ENCODE measurements at places on chromosomes 16 and 17. TPM values are rescaled to one million over a fixed set of nuclear protein-coding genes. Genes with fewer than 3 reads are reported as not detected.

DNA sequence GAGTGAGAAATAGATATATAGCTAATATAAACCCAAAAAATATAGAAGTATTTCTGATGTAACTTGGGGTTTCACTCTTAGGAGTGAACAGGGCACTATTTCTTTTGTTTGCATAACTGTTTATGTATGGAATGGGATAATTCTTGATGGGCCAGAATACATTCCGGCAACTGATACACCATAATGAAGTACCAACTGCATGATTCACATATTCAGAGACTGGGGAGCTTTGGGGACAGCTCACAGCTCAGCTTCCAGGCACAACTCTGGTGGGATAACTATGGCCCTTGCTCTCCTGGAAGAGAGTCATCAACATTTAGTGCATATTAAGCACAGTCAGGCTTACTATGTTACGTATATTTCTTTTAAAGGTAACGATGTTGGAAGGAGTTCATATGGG lies 42.1 kb upstream of the ADCY7 start:
- no peak for DNase-seq

DNA sequence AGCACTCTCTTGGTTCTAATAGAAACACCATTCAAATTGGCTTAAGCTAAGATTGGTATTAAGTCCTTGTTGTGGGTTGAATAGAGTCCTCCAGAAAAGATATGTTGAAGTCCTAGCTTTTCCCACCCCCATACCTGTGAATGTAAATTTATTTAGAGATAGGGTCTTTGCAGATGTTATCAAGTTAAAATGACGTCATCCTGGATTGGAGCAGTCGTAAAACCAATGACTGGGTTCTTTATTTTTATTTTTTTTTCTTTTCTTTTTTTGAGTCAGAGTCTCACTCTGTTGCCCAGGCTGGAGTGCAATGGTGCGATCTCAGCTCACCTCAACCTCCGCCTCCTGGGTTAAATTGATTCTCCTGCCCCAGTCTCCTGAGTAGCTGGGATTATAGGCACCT lies 658.6 kb upstream of the RBFOX1 start:
- no peak for DNase-seq

DNA sequence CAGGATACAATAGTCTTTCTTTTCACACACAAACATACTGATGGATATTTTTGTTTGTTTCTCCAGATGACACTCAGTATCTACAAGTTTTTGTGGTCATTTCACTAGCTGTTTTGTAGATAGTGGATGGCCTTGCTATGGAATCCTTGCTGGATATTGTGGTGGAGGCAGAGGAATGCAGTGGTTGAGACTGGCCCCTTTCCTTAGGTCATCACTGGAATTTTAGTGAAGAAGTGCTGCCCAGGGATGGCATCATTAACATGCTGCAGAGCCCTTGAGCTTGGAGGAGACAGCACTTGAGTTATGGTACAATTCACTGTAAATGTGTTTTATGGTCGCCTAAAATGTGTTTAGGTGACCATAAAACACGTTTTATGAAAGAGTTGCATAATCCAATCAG lies 455.9 kb upstream of the HSBP1 start:
- no peak for DNase-seq

DNA sequence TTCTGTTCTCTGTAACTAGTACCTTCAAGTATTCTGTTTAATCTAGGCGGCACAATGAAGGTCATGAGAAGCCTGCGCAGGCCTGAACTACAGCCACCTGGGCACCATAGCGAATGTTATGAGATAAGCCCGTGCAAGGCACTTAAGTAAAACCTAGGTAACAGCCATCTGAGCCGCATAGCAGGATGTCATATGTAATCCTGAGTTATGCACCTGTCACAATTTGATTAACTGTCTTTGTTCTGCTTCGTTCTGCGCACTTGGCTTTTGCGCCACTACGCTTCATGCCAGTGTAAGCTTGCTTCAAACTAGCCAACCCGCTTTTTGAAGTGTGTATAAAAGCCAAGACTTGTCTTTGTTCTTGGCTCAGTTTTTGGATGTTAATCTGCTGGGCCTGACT lies 449.8 kb downstream of the KCNJ18 start:
- DNase-seq, result no peak

- no peak for DNase-seq
Observed at GRCh38 chr17:50659179-50659578, 24.5 kb downstream of the ABCC3 start.

GRCh38 chr16:67456391-67457081 lies 24.4 kb downstream of the ATP6V0D1 start:
- no peak for DNase-seq

DNA sequence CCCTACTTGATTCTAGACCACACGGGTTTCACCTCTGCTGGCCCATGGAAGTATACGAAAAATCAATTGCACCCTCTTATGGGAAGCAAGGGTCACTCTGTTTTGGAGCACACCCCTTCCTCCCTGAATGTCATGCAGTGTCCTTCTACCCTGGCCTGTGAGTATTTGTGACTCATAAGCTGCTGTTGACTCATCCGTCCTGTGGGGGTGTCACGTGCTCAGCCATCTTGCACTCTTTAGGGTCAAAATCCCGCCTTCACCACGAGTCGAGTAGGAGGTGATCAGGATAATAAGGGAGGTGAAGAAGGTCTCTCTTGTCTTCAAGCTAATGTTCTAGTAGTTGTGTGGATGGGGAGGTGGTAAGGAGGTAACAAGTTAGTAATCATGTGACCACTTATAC lies 341.0 kb upstream of the EEF2KMT start:
- no peak for DNase-seq

DNA sequence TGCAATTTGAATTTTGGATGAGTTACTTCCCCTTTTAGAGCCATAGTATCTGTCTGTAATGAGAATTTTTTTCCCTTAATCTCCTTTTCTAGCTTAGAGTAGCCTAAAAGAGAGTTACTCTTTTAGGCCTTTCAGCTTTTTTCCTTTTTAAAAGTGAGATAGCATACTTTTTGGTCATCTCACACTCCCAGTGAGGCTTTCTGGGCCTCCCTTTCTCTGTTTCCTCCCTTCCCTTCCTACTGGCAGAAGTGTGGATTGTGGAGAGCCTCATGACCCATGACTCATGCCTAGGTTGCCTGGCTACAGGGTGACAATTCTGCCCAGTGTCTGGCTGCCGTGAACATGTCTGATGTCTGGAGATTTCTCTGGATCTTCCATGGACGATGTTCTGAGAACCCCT lies 15.2 kb downstream of the KRT23 start:
- DNase-seq, result no peak

- DNase-seq, result no peak
Observed at GRCh38 chr17:50093807-50094206, 1.3 kb upstream of the PDK2 start.

DNA sequence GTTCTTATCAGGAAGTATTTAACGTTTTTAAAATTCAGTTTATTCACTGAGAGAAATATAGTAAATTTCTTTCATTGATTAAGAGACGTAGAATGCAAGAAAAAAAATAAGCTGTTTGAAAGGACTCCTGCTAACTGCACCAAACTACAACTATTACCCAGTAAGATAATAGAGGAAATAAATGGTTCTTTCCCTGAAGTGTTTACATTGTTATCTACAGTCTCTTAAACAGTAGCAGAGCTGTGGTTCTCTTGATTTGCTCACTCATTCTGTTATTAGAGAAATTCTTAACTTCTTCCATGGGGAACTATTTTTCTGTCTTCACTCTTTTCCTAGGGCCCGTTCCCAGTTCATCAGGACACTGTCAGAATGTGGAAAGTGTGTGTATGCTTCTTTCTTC lies 973.0 kb downstream of the KCNJ2 start:
- no peak for DNase-seq

GRCh38 chr16:8251298-8251697 lies 339.0 kb downstream of the TMEM114 start:
- no peak for DNase-seq

DNA sequence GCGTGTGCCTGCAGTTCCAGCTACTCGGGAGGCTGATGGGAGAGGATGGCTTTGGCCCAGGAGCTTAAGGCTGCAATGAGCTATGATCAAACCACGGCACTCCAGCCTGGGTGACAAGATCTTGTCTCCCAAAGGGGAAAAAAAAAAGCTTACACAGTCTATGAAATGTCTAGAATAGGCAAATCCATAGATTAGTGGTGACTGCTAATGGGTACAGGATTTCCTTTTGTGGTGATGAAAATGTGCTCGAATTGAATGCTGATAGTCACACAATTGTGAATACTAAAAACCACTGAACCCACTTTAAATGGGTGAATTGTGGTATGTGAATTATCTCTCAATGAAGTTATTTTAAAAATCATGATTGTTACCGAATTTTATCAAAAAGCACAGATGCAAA lies 14.9 kb downstream of the USP7 start:
- no peak for DNase-seq

- DNase-seq, result no peak
Observed at GRCh38 chr17:39979893-39980350, 685 bp upstream of the PSMD3 start.

DNA sequence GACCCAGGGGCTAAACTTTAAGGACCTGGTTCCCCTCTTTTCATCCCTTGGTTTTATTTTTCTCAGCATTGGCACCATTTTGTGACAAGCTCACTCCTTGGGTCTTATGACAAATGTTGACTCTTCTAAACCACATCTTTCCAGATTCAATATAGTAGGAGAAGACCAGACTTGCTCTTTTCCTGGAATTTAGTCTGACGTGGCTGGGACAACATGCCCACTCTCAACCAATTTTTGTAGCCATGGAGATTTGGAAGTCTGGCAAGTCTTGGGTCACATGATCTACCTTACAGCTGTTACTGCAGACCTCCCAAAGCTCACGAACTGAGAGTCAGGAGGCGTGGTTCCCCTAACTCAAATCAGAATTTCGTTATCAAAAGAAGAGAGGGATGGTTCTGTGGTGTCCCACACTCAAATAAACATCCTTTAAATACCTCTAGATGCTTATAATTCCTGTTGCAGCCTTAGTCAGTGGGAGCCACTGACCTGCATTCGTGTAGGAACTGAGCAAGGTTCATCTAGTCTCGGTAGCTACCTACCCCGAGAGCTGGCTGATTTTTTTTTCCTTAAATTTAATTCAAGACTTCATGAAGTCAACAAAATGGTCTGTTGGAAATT lies 683.5 kb downstream of the MAF start:
- DNase-seq, result no peak

GRCh38 chr17:64683796-64684195 lies 21.7 kb upstream of the SMURF2 start:
- no peak for DNase-seq

DNA sequence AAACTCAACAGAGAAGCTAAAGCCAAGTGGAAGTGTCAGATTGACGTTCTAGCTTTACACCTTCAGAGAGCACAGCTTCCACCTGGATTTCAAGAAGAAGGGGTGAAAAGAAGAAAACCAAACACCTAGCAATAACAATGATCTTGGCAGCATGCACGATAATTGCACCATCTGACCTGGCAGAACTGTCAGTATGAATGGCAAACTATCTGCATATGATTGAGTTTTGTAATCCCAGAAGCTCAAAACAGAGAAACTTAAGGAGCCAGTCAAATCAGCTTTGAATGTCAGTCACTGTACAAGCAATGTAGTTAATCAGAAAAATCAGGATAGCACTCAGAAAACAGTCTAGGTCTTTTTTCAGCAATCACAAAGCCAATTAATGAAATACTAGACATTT lies 427.1 kb downstream of the ZFHX3 start:
- DNase-seq, result no peak

- no peak for DNase-seq
Observed at GRCh38 chr17:40598619-40599467, 33.6 kb upstream of the CCR7 start.

DNA sequence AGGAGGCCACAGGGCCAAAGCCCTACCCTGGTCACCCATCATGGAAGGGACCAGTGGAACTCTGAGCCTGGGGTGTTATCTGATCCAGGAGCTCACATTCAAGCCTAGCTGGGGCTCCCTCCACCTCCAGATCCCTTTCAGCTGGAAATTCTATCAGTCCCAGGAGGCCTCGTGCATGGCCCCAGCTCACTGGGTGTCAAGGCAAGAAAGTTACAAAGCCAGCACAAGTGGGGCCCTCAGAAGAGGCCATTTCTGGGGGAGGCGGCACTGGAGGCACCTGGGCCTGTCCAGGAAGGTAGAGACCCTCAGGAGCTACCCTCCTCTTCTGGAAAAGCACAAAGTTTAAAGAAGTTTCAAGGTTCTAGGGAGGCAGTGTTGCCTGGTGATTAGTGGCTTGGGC lies 4.8 kb downstream of the CA7 start:
- DNase-seq, result no peak

DNA sequence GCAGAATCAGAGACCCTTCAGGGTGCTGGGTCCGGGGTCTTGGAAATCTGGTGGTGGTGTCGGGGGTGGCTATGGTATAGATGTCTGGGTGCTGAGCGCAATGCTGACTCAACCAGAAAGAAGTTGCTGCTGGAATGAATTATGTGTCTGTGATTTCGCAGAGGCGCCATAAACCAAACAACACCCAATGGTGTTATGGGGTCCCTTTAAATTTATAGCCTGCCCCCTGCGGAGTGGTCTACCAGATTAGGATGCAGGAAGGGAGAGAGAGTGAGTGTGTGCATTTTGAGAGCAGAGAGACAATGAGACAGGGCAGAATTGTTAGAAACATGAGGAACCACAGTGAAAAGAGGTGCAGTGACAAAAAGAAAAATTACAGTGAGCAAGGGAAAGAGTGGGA lies 100.7 kb upstream of the CDH11 start:
- DNase-seq, result no peak

- no peak for DNase-seq
Observed at GRCh38 chr17:61380217-61380835, 19.3 kb upstream of the TBX2 start.

DNA sequence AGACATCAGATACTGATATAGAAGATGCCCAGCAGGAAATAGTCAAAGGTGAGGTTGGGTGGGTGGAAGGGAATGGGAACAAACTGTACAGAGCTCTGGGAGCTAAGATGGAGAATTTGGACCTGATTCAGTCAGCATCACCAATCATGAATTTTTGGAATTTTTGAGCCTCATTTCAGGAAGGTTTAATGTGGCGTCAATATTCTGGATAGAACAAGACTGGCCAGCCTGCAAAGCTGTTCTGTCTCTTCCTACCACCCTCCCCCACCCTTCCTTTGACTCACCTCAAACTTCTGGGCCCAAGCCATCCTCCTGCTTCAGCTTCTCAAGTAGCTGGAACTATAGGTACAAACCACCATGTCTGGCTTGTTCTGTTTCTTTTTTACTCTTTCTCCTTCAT lies 32.6 kb downstream of the CTCF start:
- DNase-seq, result no peak

DNA sequence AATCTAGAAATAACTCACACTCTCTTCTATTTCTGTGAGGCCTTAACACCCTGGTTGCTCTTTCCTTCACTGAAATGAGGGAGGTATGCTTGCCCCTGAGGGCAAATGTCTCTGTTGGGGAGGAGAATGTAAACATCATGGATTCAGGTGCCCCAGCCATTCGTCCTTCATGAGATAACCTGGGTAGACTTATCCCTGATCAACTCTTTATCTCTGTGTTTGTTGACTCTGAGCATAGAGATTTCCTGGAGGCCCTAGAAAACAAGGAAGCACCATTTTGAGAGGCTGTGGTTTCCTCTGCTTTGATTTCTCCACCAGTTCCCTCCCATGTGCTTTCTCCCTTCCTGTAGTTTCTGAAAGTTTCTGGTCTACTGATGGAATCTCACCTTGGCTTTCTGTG lies 77.3 kb downstream of the PHKB start:
- no peak for DNase-seq

Gene CEP295NL
- not detected for total RNA-seq

Gene KRT15
- total RNA-seq, result not detected

Gene SLC47A1
- 0.25 TPM for total RNA-seq

Gene PIRT
- not detected for total RNA-seq

Gene KCNH6
- not detected for total RNA-seq

Gene NPIPA2
- total RNA-seq, result 5.1 TPM

Gene CRYBA1
- not detected for total RNA-seq

Gene ITGAD
- 0.18 TPM for total RNA-seq

Gene DEXI
- total RNA-seq, result 38.5 TPM

Gene PPP1R1B
- total RNA-seq, result not detected

All from activated T-helper 2 cell treated with anti-CD3 and anti-CD28 coated beads, Interferon-gamma antibody, Interleukin-2, Interleukin-4, amounts not matched to agents 10 μg/mL and 5 μg/mL and 100 μg/mL, durations not matched to agents 14 hours and 24 hours and 36 hours (primary cell).